ENCODE measurements at places on chromosomes 6 and 20. TPM values are rescaled to one million over a fixed set of nuclear protein-coding genes. Genes with fewer than 3 reads are reported as not detected.

- H3K36me3 ChIP-seq, result no peaks in the 10 kb centered on the region
- peaks cover 9% of the 10 kb centered on the region for H3K4me1 ChIP-seq
- H3K27me3 ChIP-seq, result peaks cover 2% of the 10 kb centered on the region
- peak overlapping the region; percentile 91 for H3K4me3 ChIP-seq
These were observed 65.6 kb downstream of the PLG start for GRCh38 chr6:160767647-160768019.

GRCh38 chr6:25223490-25223991, 55.6 kb upstream of the CARMIL1 start:
- no peaks in the 10 kb centered on the region for H3K27me3 ChIP-seq
- peak overlapping the region; percentile 8 for H3K4me3 ChIP-seq
- H3K36me3 ChIP-seq, result no peaks in the 10 kb centered on the region
- H3K27ac ChIP-seq, result no peak overlapping the region
- H3K4me1 ChIP-seq, result peaks cover 16% of the 10 kb centered on the region
- no peak for DNase-seq

DNA sequence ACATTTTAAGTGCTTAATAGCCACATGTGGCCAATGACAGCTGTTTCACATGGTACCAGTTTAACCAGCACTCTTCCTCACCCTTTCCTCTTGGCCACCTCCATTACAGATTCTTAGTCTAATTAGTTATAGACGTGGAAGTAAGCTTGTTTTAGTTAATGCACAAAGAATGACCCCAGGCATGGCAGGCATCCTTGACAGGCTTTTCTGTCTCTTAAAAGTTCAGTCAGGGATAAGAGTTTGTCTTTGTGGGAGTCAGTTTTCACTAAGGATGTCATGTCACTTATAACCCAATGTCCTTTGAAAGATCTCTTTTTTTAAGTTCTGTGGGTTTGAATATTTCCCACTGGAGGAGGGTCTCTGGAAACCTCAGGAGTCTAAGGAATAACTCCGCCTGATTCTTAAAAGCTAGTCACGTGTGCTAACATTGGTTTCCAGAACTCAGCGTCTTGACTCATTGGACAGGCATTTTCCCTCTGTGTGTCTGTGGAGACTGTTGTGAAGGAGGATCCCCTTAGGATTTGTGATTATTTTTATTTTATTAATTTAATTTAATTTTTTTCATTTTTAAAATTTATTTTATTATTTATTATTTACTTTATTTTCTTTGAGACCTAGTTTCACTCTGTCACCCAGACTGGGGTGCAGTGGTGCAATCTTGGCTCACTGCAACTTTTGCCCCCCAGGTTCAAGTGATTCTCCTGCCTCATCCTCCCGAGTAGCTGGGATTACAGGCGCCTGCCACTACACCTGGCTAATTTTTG, 171.4 kb downstream of the ZFAND3 start:
- H3K4me1 ChIP-seq, result peaks cover 86% of the 10 kb centered on the region
- H3K36me3 ChIP-seq, result no peaks in the 10 kb centered on the region
- no peak overlapping the region for H3K4me3 ChIP-seq
- H3K27me3 ChIP-seq, result no peaks in the 10 kb centered on the region
- no peak for DNase-seq
- H3K27ac ChIP-seq, result peak overlapping the region; percentile 98

- H3K4me3 ChIP-seq, result no peak overlapping the region
- DNase-seq, result no peak
- H3K4me1 ChIP-seq, result peaks cover 43% of the 10 kb centered on the region
- no peaks in the 10 kb centered on the region for H3K27me3 ChIP-seq
- peaks cover 2% of the 10 kb centered on the region for H3K36me3 ChIP-seq
These were observed 218.5 kb downstream of the PRL start for GRCh38 chr6:22078288-22078687.

Gene SALL4
- 0.68 TPM for total RNA-seq

Gene BMP2
- total RNA-seq, result 0.92 TPM

DNA sequence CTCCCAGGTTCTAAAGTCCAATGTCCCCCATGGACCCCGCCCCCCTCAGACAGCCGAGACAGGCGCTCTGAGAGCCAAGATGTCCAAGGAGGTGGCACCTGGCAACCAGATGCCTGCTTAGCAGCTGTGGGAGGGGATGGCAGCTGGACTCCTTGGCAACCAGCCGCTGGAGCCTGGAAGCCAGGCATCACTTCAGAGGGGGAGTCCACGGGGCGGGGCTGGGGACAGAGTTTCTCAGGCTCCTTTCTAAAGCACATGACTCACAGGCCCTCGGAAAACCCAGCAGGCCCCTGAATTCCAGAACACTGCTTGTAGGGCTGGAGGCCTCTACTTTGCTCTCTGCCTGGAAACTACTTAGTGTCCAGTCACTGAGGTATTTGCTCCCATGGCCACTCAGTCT, 51.5 kb downstream of the PREX1 start:
- no peaks in the 10 kb centered on the region for H3K27me3 ChIP-seq
- no peak overlapping the region for H3K4me3 ChIP-seq
- peaks cover 7% of the 10 kb centered on the region for H3K36me3 ChIP-seq
- DNase-seq, result no peak
- peaks cover 7% of the 10 kb centered on the region for H3K4me1 ChIP-seq

Gene ENPP1
- total RNA-seq, result 8.6 TPM

- DNase-seq, result no peak
- H3K27me3 ChIP-seq, result no peaks in the 10 kb centered on the region
- H3K4me1 ChIP-seq, result peaks cover 48% of the 10 kb centered on the region
- no peaks in the 10 kb centered on the region for H3K36me3 ChIP-seq
- H3K4me3 ChIP-seq, result no peak overlapping the region
- H3K27ac ChIP-seq, result no peak overlapping the region
These were observed 50.8 kb downstream of the UTRN start for GRCh38 chr6:144335914-144336313.

DNA sequence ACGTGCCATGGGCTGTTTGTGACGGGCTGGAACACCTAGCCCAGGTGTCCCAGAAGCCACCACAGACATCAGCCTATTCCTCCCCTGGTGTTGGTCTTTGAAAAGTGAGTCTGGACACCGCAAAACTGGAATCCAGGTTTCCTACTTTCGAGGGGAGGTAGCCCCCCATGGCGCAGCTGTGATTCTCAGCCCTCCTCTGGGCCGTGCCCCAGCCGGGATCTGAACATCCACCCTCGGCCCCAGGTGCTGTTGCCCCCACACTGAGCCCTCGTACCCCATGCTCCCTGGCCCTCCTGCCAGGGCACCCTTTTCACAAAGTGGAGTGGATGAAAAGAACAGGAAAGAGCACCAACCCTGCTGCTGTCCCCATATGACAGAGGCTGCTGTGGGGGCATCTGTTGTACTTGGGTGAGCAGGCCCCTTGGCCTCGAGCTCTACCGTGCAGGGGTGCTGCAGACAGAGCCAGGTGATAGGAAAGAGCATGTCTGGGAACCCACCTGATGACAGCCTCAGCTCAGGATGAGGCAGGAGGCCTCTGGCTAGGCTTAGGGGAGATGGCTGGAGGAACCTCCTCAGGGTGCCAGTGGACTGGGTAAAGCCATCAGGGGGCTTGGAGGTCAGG, 18.8 kb upstream of the MAS1L start:
- H3K27ac ChIP-seq, result no peak overlapping the region
- H3K27me3 ChIP-seq, result peaks cover 10% of the 10 kb centered on the region
- peak; percentile 70 for DNase-seq
- H3K4me1 ChIP-seq, result peaks cover 13% of the 10 kb centered on the region
